ENCODE measurements at places on chromosomes 12 and 14.
A peak's percentile ranks its signal among the peaks of the same experiment; 100 is the strongest.

- no peak for DNase-seq
These were observed 89.6 kb downstream of the TTC7B start for GRCh38 chr14:90726656-90727055.

DNA sequence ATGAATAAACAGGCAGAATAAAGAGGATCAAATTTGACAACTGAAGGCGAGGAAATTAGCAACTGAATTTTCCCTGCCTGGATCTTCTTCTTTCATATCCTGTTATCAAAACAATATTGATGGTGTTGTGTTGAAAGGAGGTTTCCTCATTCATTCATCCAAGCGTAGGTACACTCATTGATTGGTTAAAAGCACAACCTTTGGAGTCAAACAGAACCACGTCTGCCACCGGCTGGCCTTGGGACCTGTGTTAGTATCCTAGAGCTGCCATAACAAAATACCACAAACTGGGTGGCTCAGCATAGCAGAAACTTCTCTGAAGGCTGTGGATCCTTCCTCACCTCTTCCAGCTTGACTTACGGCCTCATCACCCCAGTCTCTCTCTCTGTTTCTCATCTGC lies 268.6 kb upstream of the PWP1 start:
- no peak for DNase-seq

GRCh38 chr14:75672605-75673192 lies 11.7 kb downstream of the TTLL5 start:
- no peak for DNase-seq

- DNase-seq: no peak
These were observed 121.8 kb upstream of the PLXNC1 start for GRCh38 chr12:94026596-94026995.

DNA sequence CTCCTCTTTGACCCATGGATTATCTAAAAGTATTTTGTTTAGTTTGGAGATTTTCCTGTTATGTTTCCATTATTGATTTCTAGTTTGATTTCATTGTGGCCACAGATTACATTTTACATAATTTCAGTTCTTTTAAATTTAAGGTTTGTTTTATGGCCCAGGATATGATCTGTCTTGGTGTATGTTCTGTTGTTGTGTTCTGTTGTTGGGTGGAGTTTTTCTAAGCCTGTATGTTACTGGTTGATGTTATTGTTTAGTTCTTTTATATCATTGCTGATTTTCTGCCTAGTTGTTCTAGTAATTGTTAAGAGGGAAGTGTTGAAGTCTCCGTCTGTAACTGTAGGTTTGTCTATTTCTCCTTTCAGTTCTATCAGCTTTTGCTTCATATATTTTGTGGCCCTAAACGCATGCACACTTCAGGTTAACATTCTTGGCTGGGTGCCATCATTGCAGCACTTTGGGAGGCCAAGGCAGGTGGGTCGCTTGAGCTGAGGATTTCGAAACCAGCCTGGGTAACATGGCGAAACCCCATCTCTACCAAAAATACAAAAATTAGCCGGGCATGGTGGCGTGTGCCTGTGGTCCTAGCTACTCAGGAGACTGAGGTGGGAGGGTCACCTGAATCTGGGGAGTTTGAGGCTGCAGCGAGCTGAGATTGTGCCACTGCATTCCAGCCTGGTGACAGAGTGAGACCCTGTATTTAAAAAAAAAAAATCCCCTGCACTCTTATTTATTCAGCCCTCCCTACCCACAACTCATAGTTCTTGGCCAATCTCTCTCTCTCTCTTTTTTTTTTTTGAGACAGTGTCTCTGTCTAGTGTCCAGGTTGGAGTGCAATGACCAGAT lies 28.1 kb upstream of the CFL2 start:
- no peak for DNase-seq

- DNase-seq: no peak
These were observed 9.1 kb downstream of the TMCC3 start for GRCh38 chr12:94641283-94641682.

GRCh38 chr14:100069161-100069800 lies 4.1 kb downstream of the EVL start:
- DNase-seq: no peak

- no peak for DNase-seq
These were observed 227.5 kb upstream of the LMO3 start for GRCh38 chr12:16833376-16834015.

DNA sequence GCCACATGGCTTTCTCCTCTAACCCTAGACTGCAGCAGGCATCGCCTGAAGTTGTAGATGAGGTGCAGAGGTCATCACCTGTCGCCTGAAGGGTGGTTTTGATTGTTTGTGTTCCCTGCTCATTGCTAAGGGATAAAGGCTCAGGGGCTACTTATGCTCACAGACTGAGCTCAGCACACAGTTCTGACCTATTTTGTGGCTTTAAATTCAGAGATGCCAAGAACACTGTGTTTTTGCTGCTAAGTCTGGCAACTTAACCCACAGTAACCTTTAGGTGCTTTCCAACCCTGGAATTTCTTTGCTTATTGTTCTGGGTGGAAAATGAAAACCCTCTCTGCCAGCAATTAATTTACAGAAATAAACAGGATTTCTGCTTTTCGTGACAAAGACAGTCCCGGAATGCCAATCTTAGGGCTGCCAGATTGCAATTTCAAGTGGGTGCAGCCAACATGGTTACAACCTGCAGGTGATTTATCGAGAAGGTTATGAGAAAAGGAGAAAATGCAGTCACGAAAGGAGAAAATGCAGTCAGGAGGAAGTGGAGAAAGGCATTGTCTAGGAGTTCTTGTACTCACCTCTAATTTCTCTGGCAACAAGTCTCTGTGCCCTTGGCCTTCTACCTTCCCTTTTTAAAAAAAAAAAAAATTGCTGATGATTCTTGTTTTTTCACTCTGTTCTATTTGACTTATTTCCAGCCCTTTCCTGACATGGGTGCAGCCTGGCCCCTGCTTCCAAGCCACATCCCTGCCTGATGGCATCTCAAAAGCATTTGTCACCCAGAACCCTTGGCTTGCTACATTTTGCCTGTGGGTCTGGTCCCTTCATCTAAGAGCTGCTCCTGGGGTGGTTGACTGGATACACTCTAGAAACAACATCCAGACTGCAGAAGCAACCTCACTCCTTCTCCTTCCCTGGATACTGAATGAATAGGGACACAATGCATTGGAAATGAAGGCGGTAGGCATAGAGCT lies 23.3 kb downstream of the NPC2 start:
- DNase-seq: no peak

DNA sequence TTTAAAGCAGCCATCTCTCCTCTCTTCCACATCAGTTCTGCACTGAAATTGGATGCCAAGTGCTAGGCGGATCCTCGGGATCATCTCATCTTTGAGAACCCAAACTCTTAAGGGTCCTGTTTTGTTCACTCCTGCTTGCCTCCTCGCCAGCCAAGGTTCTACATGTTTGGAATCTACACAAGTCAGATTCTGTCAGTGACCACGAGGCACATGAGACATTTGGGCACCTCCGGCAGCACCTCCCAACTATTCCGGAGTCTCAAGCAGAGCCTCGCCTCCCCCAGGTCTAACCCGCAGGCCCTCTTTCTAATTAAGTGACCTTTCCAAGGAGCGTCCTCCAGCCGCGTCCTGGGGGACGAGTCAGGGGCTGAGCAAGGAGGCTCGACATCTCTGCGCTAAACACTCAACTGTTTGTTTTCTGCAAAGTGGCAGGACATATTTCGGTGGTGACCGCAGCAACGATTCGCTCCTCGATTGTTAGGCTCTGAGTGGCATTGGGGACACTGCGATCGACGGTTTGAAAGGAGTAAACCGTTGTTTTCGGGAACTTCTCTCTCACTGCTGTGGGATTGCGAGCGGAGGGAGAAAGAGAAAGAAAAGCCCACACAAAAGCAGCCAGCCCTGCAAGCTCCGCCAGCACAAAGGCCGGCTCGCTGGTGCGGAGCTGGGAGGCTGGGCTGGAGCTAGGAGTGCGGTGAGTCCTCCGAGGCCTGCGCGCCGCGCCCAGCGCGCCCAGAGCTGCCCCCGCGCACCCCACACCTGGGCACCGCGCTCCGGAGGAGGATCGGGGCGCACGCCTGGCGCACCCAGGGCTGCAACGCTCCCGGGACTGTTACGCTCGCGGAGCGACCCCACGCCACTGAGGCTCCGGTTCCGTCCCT lies 640 bp downstream of the ARMH4 start:
- DNase-seq: peak; percentile 12

DNA sequence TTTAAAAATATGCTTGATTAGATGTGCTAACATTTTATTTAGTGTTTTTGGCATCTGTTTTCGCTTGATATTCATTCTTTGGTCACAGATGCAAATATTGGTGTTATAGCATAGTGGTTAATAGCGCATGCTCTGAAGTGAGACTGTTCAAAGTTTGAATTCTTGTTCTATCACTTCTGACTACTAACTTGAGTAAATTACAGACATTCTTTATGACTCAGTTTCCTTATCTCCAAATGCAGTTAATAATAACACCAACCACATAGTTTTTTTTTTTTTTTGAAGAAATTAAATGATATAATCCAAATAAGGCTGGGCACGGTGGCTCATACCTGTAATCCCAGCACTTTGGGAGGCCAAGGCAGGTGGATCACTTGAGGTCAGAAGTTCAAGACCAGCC lies 81.0 kb downstream of the TMX1 start:
- no peak for DNase-seq

DNA sequence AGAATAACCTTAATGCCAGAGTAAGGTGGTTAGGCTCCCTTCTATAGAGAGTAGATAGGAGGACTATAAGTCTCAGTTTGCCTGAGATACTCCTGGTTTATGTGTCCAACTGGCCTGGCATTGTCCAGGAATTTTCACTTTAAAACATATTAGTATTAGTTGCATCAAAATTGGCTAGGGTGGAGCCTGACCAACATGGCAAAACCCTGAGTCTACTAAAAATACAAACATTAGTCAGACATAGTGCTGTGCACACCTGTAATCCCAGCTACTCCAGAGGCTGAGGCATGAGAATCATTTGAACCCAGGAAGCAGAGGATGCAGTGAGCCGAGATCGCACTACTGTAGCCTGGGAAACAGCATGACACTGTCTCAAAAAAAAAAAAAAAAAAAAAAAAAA lies 11.9 kb downstream of the WDHD1 start:
- no peak for DNase-seq

DNA sequence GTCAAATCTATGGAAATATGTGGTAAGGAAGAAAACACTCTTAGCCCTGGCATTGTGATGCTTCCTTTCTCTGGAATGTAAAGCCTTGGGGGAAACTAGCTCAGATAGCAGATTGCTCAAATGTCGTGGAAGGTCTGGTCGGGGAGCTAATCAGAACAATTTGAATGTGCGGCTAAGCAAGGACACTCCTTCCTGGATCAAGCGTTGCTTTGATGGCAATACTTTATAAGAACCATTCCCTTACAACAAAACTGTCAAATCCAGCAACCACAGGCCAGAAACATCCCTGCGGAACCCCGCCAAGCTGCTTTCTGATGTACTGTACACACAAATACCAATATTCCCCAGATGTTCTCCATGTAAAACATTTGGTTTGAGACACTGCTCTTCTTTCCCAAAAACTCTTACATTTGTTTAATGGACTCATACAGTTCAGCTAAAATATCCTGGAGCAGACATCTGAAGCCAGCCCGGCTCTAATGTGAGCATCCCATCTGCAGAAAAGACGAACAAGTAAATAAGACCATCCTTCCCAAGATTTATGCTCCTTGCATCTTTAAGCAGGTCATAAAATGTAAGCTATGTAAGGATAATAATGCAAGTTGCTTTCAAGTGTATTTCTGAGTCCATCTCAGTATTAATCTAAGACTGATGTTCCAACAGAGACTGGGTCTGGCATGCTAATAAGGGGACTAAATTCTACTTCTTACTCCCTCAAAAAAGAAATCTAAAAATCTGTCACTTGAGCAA lies 20.2 kb downstream of the NUAK1 start:
- DNase-seq: no peak

DNA sequence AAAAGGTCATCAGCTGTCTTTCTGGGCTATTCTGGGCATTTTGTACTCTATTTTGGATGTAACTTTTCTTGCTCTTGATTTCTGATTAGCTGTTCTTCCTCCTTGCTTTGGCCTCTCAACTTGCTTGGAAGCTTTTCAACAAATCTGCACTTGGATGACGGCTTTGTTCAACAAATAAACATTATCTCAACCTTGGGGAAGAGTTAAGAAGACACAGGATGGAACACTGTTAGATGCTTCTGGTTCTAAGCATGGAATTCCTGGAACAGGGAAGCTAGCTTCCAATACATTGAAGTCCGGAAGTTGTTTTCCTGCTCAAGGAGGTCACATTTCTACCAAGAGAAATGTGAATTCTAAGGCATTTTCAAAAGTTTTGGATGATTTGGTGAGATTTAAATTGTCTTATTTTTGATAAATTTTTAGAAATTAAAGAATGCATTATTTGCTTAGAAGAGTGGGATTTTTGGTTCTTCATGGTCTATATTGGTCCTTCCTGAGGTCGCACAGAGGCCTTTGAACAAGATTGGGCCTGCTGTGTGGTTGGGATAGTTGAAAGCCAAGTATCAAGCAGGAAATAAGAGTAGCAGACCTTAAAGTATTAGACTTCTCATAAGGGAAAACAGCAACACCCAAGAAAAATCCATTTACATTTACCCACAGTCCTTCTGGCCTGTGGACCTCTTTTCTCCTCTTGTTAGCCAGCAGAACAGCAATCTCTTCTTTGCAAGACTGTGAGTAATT lies 59.2 kb downstream of the PPFIBP1 start:
- DNase-seq: no peak

- no peak for DNase-seq
These were observed 1.8 kb downstream of the PMCH start for GRCh38 chr12:102195826-102196225.

GRCh38 chr14:55446127-55446736 lies 5.8 kb upstream of the TBPL2 start:
- peak; percentile 40 for DNase-seq

DNA sequence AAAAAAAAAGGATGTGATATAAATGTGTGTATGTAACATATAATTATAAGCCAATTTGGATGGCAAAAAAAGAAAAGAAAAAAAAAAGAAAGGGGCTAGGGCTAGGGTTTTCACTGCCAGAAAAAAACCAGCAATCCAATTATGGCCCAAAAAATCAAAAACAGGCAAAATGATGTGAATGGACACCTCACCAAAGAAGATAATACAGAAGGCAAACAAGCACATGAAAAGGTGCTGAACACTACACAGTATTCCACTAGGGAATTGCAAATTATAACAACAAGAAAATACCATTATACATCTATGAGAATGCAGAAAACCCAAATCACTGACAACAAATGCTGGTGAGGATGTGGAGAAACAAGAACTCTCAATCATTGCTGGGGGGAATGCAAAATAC lies 12.1 kb upstream of the MIPOL1 start:
- no peak for DNase-seq

GRCh38 chr12:9634177-9634803 lies 26.6 kb upstream of the KLRB1 start:
- peak; percentile 76 for DNase-seq
